Activated CD4-positive, alpha-beta T cell treated with anti-CD3 and anti-CD28 coated beads, Interleukin-2, amount 50 U/mL, for 4 hours (primary cell): ENCODE measurements at places on chromosomes 5 and 9.

- DNase-seq, result no peak
Observed at GRCh38 chr9:91426123-91426745, 2.6 kb upstream of the NFIL3 start.

- DNase-seq, result no peak
Observed at GRCh38 chr5:10578869-10579268, 15.0 kb downstream of the ANKRD33B start.

GRCh38 chr9:138061631-138062030 lies 184.0 kb downstream of the CACNA1B start:
- DNase-seq, result no peak

DNA sequence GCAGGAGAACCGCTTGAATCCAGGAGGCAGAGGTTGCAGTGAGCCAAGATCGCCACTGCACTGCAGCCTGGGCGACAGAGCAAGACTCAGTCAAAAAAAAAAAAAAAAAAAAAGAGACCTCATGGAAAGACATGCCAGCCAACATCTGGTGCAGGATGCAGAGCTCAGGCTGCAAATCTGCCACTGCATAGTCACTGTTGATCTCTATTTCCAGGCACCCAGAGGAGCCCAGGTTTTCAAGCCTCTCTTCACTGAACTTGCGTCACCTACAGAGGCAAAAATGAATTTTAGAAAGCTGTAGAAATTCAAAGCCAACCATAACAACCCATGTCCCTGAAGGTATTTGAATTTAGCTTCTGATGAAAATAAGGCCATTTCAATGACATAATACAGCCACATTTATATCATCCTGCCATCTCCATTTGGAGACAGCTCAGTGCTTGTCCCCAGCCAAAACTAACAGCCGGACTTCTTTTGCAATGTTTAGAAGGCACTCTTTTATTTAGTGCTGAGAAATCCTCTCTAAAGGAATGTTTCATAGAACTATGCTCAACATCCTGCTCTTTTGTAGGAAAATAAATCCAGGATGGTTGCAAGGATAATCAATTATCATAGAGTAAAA lies 113.3 kb downstream of the SNX18 start:
- no peak for DNase-seq

DNA sequence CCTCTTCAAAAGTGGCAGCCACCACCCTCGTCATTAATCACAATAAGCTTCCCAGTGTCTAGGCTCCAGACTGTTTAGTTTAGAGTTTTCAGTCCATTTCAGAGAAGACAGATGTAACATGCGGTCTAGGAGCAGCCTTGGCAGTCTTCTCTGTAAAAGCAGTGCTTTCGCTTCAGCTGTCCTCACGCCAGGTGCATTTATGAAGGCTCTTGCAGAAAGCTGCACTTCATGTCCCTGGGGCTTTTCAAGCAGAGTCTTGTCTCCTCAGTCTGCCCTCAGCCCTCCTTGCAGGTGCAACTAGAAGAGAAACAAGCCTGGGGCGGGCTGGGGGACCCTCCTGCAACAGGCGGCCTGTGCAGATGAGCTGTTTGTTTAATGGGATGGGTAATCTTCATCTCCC lies 281.9 kb downstream of the DRD1 start:
- DNase-seq, result no peak

- DNase-seq, result no peak
Observed at GRCh38 chr5:143251190-143251589, 152.3 kb downstream of the NR3C1 start.

- no peak for DNase-seq
Observed at GRCh38 chr5:116651653-116652052, 77.0 kb upstream of the SEMA6A start.

- no peak for DNase-seq
Observed at GRCh38 chr9:107866711-107867311, 377.2 kb upstream of the KLF4 start.

DNA sequence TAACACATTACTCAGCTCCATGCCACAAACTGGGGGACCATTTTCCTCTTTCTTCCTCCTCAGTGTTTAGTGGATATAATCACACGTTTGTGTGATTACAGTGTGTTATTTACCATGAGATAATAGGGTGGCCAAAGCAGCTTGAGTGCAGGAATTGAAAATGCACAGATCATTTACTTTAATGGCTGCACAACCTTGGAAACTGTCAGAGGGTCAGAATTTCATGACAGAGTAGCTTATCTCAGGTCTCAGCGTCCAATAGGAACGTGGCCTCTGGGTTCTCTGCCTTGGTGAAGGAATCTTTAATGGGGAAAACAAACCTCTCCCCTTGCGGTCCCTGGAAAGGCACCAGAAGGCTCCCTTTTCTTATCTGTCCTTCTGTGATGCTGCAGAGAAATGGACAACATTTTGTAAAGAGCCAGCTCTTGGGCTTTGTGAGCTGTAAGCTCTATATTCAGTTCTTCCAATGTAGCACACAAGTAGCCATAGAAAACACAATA lies 87.4 kb upstream of the CD180 start:
- DNase-seq, result no peak

- DNase-seq, result no peak
Observed at GRCh38 chr9:7313389-7313788, 486.2 kb downstream of the DMAC1 start.

DNA sequence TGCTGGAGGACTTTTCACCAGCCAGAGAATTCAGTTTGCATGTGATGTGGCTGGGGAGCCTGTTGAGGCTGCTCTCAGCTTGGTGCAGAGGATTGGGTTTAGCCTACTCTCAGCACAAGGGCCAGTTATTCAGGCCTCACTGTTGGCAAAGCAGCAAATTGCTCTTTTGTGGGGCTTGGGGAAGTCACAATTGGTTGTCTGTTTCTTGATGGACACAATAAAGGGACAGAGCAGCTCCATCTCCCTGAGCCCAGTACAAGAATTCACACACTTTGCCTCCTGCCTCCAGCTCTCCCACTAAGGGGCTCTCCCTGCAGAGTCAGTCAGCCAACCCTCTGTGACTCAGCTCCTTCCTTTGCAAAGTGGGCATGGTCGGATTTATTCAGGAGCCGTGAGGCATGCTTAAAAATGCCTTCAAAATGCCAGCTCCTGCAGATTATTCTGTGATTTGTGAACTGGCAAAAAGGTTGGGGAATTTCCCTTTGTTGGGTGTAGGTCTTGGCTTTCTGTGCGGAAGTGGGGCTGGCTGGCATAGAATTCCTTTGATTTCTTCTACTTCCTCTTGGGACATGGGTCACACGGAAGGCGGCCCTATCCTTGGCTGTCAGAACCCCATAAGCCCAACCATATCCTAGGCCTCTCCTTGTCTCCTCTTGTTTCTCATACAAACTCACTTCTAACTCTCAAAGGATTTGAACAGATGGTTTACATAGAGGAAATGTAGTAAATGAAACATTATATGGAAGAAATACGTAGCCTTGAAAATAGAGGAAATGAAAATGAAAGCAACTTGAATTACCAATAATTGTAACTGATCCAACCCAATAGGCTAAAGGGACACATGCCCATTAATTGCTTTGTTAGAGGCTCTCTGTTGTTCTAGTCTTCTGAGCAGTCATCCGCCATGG lies 118.7 kb upstream of the CD180 start:
- no peak for DNase-seq

DNA sequence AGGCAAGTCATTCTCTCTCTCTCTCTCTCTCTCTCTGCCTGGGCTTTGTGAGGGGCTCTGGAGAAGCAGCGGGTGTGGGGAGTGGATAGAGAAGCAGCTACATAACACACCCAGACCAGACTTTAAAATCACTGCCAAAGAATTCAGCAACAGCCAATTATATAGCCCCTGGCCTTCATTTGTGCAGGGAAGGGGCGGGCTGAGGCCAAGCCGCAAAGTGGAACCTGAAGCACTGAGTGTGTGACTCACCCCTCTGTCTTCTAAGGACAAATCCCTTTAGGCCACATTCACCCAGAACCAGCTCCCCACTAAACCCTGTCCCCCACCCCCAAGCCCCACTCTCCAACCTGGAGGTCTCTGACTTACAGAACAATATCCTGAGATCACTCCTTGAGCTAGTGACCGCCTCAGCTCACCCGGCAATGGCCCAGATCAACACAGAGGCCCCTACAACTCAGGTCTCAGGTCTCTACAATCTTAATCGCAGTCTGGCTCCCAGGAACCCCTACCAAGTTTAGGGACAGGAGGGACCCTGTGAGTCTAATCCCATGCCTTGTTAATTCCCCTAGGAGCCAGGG lies 6.0 kb downstream of the B4GALT1 start:
- peak; percentile 38 for DNase-seq

DNA sequence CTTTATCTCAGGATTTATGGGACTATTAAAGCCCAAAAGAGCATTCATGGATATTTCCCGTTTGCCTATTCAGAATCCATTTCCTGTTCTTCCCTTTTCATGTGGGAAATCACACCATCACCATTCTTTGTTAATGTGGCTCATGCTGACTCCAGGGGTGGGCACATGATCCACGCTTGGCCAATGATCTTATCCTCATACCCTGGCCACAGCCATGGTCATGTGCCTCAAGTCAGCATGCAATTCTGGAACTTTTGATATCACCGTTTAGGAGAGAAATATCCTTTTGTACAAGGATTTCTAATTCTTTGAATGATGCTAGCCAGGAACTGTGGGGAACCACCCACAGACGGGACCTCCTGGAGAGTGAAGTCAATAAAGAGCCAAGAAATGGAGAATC lies 272.2 kb downstream of the PRELID2 start:
- no peak for DNase-seq

GRCh38 chr5:1387059-1387755 lies 42.3 kb upstream of the CLPTM1L start:
- DNase-seq, result no peak

DNA sequence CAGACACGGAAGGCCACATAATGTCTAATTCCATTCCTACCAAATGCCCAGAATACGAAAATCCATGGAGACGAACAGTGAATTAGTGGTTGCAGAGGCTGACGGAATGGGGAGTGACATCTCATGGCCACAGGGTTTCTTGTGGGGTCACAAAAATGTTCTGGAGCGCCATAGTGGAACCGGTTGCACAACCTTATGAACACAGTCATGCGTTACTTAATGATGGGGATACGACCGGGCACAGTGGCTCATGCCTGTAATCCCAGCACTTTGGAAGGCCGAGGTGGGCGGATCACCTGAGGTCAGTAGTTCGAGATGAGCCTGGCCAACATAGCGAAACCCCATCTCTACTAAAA lies 26.0 kb upstream of the TTLL11 start:
- DNase-seq, result no peak

- no peak for DNase-seq
Observed at GRCh38 chr9:109408759-109409462, 88.1 kb upstream of the EPB41L4B start.

- DNase-seq, result no peak
Observed at GRCh38 chr9:22211588-22212360, 202.7 kb upstream of the CDKN2B start.

GRCh38 chr9:114315723-114316363 lies 7.1 kb upstream of the ORM1 start:
- no peak for DNase-seq

GRCh38 chr5:78621291-78621738 lies 27.3 kb downstream of the LHFPL2 start:
- no peak for DNase-seq

DNA sequence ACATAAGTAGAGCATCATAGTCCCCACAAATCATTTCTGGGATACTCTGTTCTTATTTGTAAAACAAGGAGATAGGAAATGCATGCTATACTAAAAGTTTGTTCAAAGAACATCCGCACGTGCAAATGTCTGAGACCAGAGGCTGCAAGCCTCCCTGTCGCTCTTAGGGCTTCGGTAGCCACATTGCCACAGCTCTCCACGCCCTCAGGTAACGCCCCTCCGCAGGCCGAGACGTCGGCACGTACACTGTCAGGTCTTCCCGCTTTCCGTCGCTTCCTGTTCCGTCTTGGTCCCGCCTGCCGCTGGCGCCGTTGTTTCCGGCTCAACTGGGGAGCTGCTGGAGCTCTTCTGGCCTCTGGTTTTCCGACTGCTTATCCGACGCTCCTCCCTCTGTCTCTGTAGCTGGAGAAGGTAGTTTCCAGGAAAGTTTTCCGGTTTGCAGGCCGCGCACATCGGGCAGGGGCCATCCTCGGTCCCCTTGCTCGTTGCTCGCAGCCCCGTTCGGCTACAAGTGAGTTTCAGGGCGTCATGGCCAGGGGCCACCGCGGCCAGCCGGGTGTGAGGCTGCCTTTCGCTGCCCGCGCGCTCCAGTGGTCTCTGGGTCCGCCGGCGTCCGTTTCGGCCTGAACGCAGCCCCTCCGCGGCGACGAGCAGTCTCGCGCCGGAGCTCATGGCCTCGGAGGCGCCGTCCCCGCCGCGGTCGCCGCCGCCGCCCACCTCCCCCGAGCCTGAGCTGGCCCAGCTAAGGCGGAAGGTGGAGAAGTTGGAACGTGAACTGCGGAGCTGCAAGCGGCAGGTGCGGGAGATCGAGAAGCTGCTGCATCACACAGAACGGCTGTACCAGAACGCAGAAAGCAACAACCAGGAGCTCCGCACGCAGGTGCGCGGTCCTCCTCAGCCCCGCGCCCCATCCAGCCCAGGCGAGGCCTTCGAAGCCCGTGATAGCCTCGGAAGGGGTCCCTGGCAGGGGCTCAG lies at the start of gene AGGF1:
Gene AGGF1, plus strand, starts transcription at position 308 of the 975 bp plus-strand sequence. Its CDS starts 363 bp downstream, at position 671.
- DNase-seq, result peak; percentile 87

DNA sequence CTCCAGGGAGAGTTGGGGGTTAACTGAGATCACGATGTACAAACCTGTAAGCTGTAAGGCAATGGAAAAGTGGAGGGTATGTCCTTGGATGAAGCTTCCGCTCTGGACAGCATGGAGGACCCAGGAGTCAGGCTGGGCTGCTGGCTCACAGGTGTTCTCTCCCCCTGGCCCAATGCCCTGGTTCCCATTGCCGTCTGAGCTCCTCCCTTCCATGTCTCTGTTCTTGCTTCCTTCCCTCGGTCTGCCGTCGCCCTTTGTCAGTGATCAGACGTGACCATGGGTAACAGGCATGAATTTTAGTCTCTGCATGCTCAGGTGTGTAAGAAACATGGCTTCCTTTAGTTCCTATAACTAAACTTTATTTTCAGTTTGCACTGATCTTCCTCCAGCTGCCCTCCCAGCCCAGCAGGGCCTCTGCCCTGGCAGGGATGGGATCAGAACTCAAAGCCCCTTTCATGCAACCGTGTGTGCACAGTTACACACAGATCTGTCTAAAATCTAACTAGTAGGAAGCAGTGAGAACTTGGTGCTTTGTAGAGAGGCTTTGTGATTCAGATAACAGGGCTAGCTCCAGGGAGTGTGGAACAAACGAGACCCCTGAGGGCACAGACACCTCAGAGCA lies 51.7 kb upstream of the KCNMB1 start:
- no peak for DNase-seq

DNA sequence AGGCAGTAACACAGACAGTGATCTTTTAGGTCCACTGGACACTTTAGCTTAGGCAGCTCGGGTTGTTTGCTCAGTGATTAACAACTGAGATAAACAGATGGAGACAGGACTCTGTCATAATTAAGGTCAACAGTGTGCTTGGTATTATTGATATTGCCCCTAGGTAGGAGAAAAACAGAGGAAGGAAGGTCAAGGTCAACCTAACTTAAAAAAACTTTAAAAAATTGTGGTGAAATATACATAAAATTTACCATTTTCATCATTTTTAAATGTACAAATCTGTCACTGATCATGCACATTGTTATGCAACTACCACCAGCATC lies 2.1 kb upstream of the HSPA4 start:
- no peak for DNase-seq

- DNase-seq, result peak; percentile 87
Observed at GRCh38 chr9:35096035-35096849, at the start of gene PIGO. Gene PIGO, minus strand, starts transcription at chr9:35096591. Its CDS starts 1,026 bp downstream, at chr9:35095565.
